ENCODE measurements at places on chromosomes 2 and 18.

DNA sequence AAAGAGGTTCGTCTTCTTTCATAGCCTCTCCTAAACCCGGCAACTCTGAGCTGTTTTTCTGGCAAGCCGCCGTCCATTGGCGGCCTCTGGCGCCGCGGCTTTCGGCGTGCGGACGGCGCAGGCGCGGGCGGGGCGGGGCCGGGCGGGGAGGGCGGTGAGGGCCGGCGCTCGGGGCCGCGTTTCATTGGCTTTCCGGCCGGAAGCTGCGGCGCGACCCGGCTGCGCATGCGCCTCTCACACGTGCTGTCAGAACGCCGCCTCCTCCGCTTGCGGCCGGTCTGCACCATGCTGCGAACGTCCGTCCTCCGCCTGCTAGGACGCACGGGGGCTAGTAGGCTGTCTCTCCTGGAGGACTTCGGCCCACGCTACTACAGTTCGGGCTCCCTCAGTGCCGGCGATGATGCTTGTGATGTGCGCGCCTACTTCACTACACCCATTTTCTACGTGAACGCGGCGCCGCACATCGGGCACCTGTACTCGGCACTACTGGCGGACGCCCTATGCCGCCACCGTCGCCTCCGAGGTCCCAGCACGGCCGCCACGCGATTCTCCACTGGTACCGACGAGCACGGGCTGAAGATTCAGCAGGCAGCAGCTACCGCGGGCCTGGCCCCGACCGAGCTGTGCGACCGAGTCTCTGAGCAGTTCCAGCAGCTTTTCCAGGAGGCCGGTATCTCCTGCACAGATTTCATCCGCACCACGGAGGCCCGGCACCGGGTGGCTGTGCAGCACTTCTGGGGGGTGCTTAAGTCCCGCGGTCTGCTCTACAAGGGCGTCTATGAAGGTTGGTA, at the start of gene MARS2:
MARS2 (plus strand) TSS at position 249 of the 791 bp plus-strand sequence; CDS start at position 286, 37 bp downstream.
- peak; percentile 82 for DNase-seq

GRCh38 chr2:182980115-182980514, 58.1 kb downstream of the NCKAP1 start:
- DNase-seq = peak; percentile 62

DNA sequence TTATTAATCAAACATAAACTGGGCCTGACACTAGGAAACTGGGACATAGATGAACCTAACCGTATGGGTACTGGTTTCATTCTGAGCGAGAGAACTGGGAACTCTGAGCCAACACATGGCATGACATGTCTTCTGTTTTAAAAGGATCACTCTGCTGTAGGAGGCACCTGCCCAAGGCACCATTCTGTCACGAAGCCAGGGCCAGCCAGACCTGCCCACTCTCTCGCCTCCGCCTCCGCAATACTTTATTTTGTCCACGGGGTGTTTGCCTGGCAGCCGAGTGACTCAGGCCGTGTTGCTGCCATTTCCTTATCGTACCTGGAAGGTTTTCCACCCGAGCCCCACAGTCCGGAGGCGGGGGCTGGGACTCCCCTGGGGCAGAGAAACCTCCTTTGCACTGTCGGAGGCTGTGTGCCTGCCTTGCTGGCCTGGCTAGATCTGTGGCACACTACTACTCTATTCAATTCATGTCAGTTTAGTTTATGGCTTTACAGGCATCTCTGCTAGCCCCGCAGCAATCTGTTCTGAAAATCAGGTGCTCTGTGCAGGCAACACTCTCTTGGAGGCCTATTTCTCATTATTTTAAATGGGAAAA, 120.4 kb upstream of the ACKR3 start:
- no peak for DNase-seq

- peak; percentile 42 for DNase-seq
These were observed 8.3 kb upstream of the POMC start for GRCh38 chr2:25176541-25177181.

- peak; percentile 32 for DNase-seq
These were observed 214.8 kb downstream of the MC4R start for GRCh38 chr18:60157810-60158209.

DNA sequence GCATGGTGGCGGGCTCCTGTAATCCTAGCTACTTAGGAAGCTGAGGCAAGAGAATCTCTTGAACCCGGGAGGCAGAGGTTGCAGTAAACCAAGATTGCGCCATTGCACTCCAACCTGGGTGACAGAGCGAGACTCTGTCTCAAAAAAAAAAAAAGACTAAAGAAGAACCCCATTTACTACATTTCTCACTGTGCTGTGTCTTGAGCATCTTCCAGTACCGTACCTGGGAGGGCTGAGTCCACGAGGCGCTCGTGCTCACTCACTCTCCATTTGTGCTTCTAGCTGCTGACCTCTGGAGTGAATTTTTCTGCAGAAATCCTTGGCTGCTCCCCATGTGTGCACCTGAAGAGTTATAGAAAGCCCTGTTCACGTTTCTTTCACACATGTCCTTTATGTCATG, 204.8 kb downstream of the LDLRAD4 start:
- DNase-seq = no peak

- no peak for DNase-seq
These were observed 7.4 kb upstream of the TMEM87B start for GRCh38 chr2:112047537-112048235.

GRCh38 chr2:130826821-130827501, 9.8 kb upstream of the ARHGEF4 start:
- DNase-seq = no peak

- DNase-seq = no peak
These were observed 86.7 kb downstream of the RNF144A start for GRCh38 chr2:7003895-7004294.

DNA sequence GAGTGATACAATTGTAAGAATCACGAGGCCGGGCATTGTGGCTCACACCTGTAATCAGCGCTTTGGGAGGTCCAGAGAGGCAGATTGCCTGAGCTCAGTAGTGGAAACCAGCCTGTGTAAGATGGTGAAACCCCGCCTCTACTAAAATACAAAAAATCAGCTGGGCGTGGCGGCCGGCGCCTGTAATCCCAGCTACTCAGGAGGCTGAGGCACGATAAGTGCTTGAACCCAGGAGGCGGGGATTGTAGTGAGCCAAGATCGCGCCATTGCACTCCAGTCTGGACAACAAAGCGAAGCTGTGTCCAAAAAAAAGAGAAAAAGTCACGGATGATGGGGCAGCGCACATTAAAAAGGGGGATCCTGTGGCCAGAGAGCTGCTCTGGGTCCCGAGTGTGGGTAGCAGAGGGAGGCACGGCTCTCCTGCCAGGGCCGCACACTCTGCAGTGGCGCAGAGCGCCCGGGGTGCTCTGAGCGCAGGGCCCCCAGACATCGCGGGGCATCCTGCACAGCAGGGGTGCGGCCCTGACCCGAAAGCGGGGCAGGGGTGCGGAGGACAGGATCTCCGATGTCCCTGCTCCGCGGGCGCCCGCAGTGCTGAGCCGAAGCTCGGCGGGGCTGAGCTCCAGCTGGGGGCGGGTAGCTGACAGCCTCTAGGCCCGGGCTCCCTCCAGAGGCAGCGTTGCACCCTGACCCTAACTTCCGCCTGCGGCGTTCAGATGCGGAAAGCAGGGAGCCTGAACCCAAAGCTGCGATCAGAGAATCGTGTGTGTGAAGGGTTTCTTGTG, 30.4 kb upstream of the RAB6D start:
- DNase-seq = no peak

- no peak for DNase-seq
These were observed 97.9 kb upstream of the DLX2 start for GRCh38 chr2:172200495-172201085.

- DNase-seq = no peak
These were observed 14.0 kb downstream of the POU3F3 start for GRCh38 chr2:104867813-104868504.

DNA sequence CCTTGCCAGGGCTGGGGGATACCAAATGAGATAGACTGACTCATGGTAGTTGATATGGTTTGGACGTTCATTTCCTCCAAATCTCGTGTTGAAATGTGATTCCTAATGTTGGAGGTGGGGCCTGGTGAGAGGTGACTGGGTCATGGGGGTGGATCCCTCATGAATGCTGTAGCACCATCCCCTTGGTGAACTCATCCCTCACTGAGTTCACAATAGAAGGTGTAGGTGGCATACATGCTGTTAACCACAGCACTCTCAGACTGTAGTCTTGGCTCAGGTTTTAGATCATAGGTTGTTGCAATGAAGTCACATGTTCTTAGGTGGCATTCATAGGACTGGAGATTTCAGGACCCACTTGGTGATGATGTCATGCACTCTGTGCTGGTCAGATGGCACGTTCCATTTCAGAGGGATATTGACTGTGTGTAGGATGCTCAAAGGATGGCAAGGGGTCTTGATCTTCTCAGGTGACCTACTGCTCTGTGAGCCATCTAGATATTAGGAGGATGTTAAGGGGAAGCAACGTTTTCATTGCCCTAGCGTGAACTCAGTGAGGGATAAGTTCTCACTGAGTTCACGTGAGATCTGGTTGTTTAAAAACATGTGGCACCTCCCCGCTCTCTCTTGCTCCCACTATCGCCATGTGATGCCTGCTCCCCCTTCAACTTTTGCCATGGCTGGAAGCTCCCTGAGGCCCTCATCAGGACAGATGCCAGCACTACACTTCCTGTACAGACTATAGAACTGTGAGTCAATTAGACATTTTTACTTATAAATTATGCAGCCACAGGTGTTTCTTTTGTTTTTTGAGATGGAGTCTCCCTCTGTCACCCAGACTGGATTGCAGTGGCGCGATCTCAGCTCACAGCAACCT, 73.8 kb upstream of the ACAA2 start:
- DNase-seq = no peak

- peak; percentile 16 for DNase-seq
These were observed 166.0 kb upstream of the STK17B start for GRCh38 chr2:196337208-196337953.

DNA sequence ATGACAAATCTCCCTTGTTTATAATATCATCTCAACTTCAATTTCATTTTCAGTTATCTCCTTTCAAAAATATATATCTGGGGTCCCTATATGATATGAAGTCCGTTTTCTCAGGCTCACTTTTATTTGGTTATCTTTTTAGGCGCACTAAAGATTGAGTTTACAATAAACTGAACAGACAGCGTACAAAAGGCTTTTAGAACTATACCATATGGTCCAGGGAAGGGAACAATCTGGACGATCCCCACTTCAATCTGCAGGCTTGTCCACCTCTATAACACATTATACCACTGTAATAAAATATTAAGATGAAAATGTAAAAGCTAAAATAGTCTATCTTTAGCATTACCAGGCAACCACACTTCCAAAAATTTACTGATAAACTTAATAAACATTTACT, 289.9 kb downstream of the ZEB2 start:
- no peak for DNase-seq

GRCh38 chr18:59011786-59012185, 127.9 kb upstream of the SEC11C start:
- DNase-seq = no peak

DNA sequence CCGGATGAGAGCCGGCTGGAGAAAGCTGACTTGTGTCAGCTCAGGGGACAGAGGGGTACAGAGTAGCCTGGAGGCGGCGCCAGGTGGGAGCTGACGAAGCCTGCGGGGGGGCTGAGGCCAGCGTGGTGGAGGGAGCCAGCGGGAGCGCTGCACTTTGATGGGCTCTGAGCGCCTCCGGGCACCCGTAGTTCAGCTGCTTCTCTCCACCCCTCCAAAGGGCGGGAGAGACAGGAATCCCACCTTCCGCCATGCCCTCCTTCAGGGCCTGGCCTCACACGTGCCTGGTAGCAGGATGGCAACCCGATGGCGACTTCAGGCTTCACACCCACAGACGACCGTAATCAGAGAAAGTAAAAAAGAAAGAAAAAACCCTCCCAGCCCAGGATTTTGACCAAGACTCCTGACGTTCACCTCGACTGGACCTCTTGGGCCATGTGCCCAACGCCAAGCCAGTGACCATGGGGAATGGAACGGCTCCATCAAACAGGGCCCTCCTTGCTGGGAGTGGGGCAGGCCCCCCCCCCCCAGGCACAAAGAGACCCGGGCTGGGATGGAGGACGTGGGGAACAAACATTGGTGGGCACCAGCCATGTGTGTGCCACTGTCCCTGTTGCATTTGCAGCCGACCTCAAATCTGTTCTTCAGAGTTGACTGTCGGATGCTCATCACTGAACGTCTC, 60.7 kb upstream of the ASAP2 start:
- no peak for DNase-seq

DNA sequence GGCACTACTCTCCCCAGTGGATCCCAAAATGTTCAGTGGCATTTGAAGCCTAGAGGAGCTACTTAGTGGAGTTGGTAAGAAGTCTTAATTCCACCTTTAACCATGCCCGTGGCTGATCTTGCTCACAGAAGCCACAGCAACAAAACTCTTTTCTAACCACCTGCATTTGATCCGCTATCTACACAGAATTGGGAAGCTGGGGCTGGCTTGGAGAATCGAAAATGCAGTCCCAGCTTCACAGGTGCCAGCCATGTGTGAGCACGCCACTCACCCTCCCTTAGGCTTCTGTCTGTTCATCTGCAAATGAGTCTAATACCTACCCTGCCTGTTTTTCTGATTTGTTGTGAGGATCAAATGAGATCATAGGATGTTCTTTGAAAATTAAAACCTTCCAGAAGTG, 182.6 kb downstream of the BCL11A start:
- no peak for DNase-seq

DNA sequence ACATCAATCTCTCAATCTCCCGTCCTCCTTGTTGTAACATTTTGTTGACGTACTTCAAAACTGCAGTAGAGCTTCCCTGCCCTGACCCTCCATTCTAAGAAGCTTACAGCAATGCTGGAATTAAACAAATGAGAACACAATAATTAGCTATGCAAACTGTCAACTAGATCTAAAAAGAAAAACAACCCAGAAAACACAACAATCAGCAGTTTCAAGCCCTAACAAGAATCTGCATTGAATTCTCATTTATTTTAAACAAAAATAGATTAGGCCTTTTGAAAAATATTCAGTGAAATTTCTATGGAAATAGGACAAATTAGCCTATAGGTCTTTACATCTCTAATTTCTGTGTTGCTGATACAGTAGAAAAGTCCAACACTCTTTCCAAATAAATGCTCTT, 807.0 kb upstream of the FSHR start:
- no peak for DNase-seq

DNA sequence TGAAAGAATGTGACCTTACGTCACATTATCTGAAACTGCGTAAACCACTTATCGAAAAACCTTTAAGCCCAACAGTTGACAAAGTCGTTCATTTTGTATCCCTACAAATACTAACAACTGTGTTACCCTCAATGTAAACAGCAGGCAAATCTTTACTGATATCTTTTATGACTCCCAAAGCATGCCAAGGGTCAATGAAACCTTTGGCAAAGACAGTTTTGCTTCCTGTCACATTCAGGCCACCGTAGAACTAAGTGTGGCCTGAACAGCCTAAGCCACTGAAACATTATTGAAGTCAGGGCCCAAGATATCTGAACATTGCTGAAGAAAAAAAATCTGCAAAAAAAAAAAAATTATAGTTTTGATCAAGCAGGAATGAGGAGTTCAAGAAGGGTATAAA, 77.3 kb downstream of the FAM124B start:
- DNase-seq = no peak

DNA sequence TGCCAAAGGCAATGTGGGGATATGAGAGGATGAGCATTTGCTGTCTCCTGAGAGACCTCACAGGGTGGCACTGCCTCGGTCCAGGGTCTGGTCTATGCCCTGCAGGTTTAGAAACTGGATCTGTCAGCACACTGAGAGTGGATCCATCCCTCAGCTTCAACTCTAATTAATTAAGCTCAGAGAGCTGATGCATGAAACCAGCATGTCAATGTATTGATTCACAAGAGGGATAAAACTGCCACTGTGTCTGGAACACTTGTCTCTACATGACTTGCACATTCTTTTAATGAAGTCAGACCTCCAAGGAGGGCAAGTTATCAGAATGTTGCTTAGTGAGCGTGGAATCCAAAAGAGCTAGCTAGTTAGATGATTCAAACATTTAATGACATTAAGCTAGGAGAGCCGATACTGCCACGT, 22.5 kb upstream of the POLE4 start:
- no peak for DNase-seq

- peak; percentile 36 for DNase-seq
These were observed 14.4 kb upstream of the STAT4 start for GRCh38 chr2:191165176-191165643.
